Amygdala (tissue), 56 donors: ENCODE measurements at places on chromosomes 6 and 20.

DNA sequence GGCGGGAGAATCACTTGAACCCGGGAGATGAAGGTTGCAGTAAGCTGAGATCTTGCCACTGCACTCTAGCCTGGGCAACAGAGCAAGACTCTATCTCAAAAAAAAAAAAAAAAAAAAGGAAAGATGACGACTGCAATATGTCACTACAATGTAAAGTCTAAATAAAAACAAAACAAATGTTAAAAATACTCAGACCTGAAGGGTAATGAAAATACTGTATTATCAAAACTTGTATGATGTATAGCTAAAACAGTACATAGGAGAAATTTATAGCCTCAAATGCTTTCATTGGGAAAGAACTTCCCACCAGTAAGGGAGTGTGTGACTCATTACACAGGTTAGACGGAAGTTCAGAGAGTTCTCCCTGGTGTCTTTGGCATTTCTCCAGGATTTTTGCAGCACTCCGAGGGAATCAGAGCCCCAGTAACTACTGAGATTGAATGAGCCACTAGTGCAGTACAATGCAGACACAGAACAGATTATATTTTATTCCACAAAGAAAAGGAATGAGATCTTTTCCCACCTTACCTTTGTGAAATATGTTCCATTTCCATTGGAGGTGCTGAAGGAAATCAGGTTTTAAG, 12.5 kb upstream of the RALGAPB start:
- no peak for DNase-seq

- DNase-seq, result no peak
These were observed 110.3 kb upstream of the PRSS16 start for GRCh38 chr6:27136978-27137814.

DNA sequence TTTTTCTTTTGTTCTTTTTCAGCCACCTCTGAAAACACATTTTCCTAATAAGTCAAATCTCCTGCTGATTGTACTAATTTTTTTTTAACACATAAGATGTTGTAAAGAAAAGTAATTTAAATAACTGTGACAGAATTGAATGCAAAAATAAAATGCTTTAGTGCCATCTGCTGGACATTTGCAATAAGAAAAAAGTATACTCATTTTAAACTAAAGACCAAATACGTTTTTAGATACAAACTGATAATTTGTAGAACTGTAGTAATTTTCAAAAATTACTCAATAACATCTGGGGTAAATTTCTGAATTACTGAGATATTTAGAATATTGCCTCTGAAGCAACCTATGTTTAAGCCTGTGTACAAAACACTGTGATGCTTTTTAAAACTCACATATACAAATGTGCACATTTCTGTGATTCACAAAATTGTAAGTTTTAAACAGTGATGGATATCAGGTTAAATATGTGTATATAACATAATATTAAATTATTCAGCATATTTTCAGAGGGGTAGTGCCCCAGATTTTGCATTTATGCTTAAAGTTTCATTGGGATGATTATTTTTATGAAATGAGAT, 198.7 kb downstream of the RIMS1 start:
- DNase-seq, result no peak

GRCh38 chr6:31871046-31871659, 7.6 kb downstream of the SLC44A4 start:
- no peak for DNase-seq

GRCh38 chr20:36549942-36550789, 8.8 kb downstream of the MYL9 start:
- no peak for DNase-seq

DNA sequence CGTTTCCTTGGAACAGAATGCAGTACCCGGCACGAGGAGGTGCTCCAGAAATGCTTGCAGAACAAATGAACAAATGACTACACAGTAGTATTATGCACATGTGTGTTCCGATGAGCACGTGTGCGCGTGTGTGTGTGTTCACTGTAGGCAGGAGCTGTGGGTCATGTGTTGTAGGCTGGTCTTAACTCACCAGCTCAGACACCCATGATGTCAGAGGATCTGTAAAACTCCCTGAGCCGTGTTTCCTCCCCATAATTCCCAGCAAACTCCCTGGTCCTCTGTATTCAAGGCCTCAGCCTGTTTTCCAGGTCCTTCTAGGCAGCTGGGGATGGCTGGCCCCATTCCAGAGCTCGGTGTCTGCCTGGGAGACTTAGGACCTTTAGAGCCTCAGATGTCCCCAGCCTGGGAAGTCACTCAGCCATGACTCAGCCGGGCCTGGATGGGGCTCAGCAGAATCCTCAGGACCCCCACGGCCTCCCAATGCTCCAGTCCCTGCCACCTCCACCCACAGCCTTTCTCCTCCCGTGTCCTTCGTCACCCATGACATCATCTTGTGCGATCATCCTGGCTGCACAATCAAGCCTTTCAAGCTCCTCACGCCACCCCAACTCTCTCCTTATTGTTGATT, 475.0 kb upstream of the SULF2 start:
- DNase-seq, result no peak

DNA sequence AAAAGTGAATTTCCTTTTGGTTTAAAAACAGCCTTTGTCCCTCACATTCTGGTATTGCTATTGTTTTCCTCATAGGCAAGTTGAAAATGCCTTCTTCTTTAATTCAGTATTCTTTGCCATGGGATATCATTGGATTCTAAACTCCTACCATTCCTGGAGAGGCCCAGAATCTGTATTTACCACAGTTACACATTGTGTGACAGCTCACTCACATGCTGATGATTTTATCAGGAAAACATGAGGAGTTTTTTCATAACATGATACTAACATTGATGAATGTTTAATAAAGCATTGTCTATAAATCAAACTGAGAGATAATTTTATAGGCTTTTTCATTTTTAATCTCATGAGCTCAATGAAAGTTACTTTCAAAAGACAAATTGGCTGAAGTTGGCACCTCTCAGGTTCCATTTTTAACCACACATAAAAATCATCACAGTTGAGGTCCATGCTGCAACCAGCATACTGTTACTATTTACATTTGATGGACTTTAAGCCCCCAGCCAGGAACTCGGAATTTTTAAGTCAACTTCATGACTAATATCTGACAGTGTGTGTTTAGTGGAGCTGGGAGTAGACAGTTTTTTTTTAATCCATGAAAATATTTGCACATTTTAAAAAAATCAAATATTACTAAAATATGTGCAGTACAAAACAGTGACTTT, 82.8 kb downstream of the FAM83B start:
- no peak for DNase-seq

DNA sequence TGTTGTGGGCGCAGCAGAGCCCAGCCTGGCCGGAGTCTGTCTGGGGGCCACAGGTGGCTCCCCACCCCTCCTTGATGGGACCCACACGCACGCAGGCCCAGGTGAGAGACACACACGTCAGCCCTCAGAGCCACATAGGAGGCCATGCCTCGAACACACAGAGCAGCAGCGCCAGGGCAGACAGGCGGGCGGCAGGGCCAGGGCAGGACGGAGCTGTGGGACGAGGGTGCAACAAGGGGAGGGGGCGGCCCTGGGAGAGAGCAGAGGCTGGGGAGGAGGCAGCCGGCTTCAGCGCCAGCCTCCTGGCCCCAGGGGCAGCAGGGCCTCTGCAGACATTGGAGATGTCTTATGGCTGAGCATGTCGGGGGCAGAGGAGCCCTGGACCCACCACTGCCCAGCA, 42.5 kb downstream of the KCNQ2 start:
- DNase-seq, result no peak

DNA sequence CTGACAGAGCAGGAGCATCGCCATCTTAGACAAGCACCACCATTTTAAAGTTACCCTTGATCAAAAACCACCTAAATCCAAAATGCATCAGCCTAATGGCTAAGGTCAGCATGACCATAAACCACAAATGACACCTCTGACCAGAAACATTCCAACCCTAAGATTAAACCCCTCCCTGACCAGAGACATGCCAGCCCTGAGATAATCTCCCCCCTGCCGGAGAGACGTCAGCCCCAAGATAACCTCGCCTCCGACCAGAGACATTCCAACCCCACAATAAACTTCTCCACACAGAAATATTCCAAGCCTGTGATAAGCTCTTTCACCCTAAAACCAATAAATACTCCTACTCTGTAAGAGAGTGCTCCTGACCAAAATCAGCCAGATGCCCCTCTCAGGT, 53.5 kb downstream of the PXDC1 start:
- DNase-seq, result no peak

- DNase-seq, result no peak
These were observed 699.1 kb upstream of the ADGRB3 start for GRCh38 chr6:67935976-67936477.

GRCh38 chr20:6783752-6784151, 16.3 kb downstream of the BMP2 start:
- no peak for DNase-seq

DNA sequence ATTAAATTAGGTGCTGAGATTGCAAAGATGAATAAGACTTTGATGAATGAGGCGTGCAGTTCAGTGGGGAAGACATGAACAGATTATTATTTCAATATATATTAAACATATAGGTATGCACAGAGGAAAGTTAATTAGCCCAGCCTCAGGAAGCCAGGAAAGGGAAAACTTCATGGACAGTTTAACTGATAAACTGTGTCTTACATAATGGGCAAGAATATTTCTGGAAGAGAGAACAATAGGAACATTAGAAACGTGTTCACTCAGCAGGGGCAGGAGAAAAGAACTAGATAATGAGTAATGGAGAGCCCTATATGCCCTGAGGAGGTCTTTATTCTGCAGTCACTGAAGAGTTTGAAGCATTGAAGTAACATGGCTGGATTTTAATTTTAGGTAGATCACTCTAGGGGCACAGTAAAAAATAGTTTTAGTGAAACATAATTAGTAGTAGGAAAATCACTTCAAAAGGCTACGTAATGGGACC, 23.6 kb downstream of the CEP57L1 start:
- DNase-seq, result no peak

DNA sequence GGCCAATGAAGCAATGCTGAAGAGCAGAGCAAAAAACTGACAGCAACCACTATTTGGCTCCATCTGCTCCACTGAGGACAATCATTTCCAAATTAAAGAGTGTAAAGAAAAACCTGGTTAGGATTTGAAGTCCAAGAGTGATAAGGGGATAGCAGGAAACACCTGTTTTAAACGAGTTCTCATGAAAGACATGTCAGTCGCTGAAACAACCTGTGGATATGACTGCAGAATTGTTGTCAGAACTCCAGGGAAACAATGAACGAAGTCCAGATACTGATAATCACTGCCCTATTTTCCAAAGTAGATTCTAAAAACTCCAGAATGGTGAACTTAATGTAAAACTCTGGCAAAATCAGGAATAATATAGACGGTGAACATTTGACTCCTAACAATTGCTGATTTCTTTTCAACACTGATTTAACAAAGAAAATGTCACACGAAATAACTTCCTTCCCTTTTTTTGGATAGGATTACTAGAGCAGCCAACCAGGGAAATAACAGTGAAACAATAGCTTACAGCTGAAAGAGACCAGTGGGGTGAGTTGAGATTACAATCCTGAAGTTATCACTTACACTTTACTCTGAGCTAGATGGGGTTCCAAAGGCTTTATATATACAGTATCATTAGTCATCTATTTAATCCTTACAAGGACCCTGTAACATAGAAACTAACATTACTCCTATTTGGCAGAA, 83.7 kb downstream of the ELOVL5 start:
- no peak for DNase-seq

DNA sequence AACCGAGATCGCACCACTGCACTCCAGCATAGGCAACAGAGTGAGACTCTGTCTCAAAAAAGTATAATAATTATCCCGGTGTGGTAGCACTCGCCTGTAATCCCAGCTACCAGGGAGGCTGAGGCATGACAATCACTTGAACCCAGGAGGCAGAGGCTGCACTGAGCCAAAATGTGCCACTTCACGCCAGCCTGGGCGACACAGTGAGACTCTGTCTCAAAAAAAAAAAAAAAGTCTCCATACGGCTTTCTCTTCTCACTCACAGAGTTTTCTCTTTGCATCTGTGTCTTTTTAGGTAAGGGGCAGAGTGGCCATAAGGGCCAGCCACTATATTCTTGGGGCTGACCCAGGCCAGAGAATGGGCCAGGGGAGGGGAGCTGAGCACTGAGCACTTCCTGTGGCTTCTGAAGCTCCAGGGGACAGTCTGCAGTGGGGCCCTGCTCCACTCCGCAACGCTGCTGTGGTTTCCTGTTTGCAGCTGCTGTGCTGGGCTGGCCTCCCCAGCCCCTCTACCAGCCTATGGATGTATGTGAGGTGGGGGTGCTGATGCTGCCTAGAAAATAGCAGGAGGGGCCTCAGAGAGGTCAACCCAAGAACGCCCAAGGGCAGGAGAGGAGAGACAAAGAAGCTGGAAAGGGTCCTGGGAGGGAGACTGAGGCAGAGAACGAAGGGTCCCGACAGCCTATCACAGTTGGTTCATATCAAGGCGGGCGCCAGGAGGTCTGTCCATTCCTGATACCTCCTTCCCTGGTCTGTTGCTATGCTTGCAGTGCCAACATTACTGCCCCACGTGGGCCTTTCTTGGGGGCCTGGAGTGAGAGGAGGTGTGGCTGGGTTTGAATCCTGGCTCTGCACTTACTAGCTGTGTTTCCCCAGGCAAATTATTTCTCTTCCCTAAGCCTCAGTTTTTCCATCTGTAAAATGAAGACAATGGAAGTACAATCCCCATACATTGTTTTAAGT, 16.0 kb downstream of the SLA2 start:
- DNase-seq, result no peak

DNA sequence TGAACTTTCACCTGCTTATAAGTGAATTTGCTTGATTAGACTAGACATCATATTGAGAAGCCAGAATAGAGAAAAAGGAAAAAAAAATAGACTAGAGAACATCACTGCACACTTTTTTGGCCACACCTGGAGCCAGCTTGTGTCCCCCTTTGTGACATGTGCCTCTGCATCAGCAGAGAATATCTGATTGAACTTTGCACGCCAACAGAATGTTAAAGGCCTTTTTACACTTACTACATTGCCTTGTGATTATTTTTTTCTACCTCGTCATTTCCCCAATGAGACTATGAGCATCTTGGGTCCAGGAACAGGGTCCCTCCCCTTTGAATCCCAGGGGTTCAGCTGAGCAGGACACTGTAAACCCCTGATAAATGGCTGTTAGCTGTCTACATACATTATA, 17.2 kb upstream of the ZNF133 start:
- no peak for DNase-seq

DNA sequence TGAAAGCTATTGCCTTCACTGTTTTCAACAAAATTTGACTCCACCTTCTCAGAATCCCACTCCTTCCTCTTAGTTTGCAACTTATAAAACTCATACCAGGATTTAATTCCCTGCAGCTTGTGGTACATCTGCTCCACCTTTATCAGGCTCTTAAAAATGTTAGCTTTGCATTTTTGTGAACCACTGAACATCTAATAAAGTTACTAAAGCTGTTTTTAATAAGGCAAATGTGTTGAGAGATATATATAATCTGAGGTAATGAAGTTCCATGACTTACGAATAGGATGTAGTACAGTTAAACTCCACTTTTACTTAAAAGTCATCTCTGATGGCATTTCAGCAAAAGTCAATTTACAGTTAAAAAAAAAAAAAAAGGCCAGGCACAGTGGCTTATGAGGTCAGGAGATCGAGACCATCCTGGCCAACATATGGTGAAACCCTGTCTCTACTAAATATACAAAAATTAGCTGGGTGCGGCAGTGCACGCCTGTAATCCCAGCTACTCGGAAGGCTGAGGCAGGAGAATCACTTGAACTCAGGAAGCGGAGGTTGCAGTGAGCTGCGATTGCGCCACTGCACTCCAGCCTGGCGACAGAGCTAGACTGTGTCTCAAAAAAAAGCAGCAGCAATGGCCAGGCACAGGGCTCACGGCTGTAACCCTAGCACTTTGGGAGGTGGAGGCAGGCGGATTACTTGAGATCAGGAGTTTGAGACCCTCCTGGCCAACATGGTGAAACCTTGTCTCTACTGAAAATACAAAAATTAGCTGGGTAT, 106.2 kb downstream of the KIF13A start:
- no peak for DNase-seq

- no peak for DNase-seq
These were observed at the start of gene SLC22A2 for GRCh38 chr6:160258346-160259142. Gene SLC22A2, minus strand, starts transcription at chr6:160258821. Its CDS starts 64 bp downstream, at chr6:160258757.
